Endothelial cell of coronary artery (primary cell): ENCODE measurements at places on chromosomes 1 and 21. TPM values are rescaled to one million over a fixed set of nuclear protein-coding genes. Genes with fewer than 3 reads are reported as not detected.

The FNDC7 gene
- total RNA-seq: not detected in 2 replicates

The CD1D gene
- 0.09 TPM in 1 of 2 replicates, not detected in the other for total RNA-seq

The OLFM3 gene
- total RNA-seq: not detected in 2 replicates

The TRAF3IP3 gene
- not detected in 2 replicates for total RNA-seq

The SLC22A15 gene
- 0.09 and 0.47 TPM in 2 replicates for total RNA-seq
